Immature natural killer cell (primary cell): ENCODE measurements at places on chromosomes 5 and 9. TPM values are rescaled to one million over a fixed set of nuclear protein-coding genes. Genes with fewer than 3 reads are reported as not detected.

- H3K36me3 ChIP-seq, result peaks cover 2% of the 10 kb centered on the region
- DNase-seq, result no peak
- peak overlapping the region; percentile 93 for H3K27ac ChIP-seq
- H3K4me3 ChIP-seq, result peak overlapping the region; percentile 27
- H3K27me3 ChIP-seq, result peaks cover 9% of the 10 kb centered on the region
Measured at GRCh38 chr5:32277798-32278197, 34.9 kb downstream of the MTMR12 start.

GRCh38 chr5:64323591-64323990 is 157.9 kb downstream of the RNF180 start:
- H3K27ac ChIP-seq, result no peak overlapping the region
- no peaks in the 10 kb centered on the region for H3K27me3 ChIP-seq
- no peaks in the 10 kb centered on the region for H3K36me3 ChIP-seq
- DNase-seq, result no peak
- H3K4me3 ChIP-seq, result no peak overlapping the region
- no peaks in the 10 kb centered on the region for H3K4me1 ChIP-seq

DNA sequence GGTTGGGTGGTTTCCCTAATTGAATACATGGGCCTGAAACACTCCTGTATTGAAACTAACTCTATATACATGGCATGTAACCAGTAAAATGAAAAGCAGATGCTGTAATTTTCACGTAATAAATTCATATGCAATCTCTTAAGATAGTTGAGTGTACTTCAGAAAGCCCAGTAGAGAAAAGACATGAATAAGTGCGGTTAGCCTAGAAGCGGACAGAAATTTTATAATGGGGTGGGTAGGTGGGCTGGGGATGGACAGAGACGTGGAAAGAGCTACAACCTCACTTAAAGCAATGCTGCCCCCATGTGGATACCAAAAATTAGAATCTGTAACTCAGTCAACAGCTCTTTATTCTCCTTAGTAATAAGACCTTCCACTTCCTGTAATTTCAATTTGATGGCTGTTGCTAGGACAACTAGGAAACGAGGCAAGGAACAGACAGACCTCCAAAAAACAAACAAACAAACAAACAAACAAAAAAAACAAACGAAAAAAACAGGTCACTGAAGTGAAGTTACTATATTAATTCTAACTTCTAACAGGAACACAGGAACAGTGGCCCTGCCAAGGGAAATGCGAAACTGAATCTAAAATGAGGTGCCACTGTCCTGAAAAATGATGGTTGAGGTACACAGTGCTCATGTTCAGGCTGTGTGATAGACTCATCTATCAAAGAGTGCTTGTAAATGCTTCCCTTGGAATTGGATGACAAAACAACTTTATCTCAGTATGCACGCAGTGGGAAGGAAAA is 103.4 kb upstream of the GNA14 start:
- no peaks in the 10 kb centered on the region for H3K27me3 ChIP-seq
- no peak for DNase-seq
- no peaks in the 10 kb centered on the region for H3K4me1 ChIP-seq

GRCh38 chr9:87710443-87710842 is 15.5 kb upstream of the CTSL start:
- H3K4me3 ChIP-seq, result no peak overlapping the region
- no peaks in the 10 kb centered on the region for H3K36me3 ChIP-seq
- H3K4me1 ChIP-seq, result no peaks in the 10 kb centered on the region
- H3K27ac ChIP-seq, result no peak overlapping the region

DNA sequence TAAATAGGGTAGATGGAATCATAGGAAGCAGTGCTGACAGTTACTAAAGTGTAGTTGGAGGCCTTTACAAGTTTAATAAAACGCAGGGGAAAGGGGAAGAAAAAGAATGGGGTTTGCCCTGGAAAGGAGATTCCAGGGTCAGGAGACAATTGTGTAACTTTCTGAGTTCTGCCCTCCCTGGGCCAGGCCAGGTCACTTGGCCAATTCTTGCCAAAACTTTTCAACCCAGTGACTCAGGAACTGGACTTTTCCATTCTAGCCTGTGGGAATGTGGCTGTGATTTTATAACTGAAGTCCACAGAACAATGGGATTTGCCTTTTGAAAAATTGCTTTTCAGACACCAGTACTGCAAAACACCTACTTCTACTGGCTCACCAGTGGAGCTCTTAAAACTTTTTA is 289.8 kb upstream of the ANKRD55 start:
- no peaks in the 10 kb centered on the region for H3K4me1 ChIP-seq
- no peak overlapping the region for H3K27ac ChIP-seq
- no peaks in the 10 kb centered on the region for H3K36me3 ChIP-seq
- no peak overlapping the region for H3K4me3 ChIP-seq
- H3K27me3 ChIP-seq, result peaks cover under 1% of the 10 kb centered on the region
- DNase-seq, result no peak

DNA sequence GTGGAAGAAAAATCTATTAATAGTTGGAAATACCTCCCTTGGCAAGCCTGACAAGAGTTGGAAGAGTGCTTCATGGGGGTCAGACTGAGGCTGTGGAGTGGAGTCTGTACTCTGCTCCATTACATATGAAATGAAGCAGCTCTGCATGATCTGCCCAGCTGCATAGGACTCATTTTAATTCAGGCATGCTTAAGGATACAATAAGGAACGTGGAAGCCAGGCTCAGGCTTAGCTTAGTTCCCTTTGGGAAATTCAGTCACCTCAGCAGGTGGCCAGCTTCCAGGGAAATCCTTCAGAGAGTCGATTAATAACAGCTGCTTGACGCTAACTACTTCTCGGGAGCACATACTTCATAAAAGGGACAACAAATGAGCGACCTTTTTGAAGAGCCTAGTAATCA is 1672.9 kb upstream of the WWC1 start:
- no peaks in the 10 kb centered on the region for H3K4me1 ChIP-seq
- H3K4me3 ChIP-seq, result no peak overlapping the region
- no peaks in the 10 kb centered on the region for H3K27me3 ChIP-seq
- no peak overlapping the region for H3K27ac ChIP-seq

DNA sequence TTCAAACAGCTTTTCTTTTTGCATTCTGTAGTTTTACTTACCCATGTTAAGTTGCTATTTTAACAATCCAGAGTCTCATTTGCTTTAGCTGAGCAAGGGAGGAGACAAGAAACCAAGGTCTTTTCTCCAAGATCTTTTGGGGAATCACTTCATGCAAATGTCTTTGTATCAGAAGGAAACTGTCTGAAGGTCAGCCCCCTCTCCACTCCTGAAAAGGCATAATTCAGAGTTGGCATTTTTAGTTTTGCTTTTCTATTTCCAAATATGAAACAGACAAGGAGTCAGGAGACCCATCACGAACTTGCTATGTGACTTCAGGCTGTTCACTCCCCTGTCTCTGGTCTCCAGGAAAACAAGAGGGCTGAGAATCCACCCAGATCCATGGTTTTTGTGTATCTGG is 12.3 kb upstream of the TNFSF15 start:
- H3K27ac ChIP-seq, result no peak overlapping the region
- H3K36me3 ChIP-seq, result no peaks in the 10 kb centered on the region
- no peak for DNase-seq
- peaks cover 2% of the 10 kb centered on the region for H3K27me3 ChIP-seq

- H3K4me3 ChIP-seq, result no peak overlapping the region
- no peak overlapping the region for H3K27ac ChIP-seq
- H3K4me1 ChIP-seq, result peaks cover 23% of the 10 kb centered on the region
- peaks cover 15% of the 10 kb centered on the region for H3K27me3 ChIP-seq
- H3K36me3 ChIP-seq, result no peaks in the 10 kb centered on the region
Measured at GRCh38 chr5:157566902-157567489, 8.6 kb downstream of the ADAM19 start.

GRCh38 chr5:50343715-50344114 is 97.4 kb downstream of the EMB start:
- H3K36me3 ChIP-seq, result no peaks in the 10 kb centered on the region
- H3K27ac ChIP-seq, result no peak overlapping the region
- H3K4me3 ChIP-seq, result no peak overlapping the region
- DNase-seq, result no peak
- no peaks in the 10 kb centered on the region for H3K27me3 ChIP-seq

DNA sequence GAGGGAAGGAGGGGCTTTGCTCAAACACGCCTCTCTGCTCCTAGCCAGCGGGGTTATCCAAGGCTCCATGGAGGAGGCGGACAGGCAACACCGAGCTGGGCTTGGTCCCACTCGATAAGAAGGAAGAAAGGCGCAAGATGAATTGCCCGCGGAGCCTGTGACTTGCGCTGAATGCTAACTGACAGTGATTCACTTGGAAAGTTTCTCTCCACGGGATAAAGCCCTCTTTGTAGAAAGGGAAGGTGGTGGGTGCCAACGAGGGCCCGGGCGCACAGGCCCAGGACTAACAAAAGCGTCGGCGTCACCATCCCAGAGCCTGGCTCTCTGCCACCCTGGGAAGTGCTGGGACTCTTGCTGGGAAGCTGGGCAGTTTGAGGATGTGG is 76.0 kb downstream of the VAV2 start:
- no peak overlapping the region for H3K4me3 ChIP-seq
- H3K36me3 ChIP-seq, result no peaks in the 10 kb centered on the region
- H3K27me3 ChIP-seq, result peaks cover 5% of the 10 kb centered on the region
- no peaks in the 10 kb centered on the region for H3K4me1 ChIP-seq
- H3K27ac ChIP-seq, result no peak overlapping the region

GRCh38 chr5:60248901-60249300 is 355.4 kb upstream of the PDE4D start:
- H3K36me3 ChIP-seq, result no peaks in the 10 kb centered on the region
- no peak overlapping the region for H3K4me3 ChIP-seq
- DNase-seq, result no peak

DNA sequence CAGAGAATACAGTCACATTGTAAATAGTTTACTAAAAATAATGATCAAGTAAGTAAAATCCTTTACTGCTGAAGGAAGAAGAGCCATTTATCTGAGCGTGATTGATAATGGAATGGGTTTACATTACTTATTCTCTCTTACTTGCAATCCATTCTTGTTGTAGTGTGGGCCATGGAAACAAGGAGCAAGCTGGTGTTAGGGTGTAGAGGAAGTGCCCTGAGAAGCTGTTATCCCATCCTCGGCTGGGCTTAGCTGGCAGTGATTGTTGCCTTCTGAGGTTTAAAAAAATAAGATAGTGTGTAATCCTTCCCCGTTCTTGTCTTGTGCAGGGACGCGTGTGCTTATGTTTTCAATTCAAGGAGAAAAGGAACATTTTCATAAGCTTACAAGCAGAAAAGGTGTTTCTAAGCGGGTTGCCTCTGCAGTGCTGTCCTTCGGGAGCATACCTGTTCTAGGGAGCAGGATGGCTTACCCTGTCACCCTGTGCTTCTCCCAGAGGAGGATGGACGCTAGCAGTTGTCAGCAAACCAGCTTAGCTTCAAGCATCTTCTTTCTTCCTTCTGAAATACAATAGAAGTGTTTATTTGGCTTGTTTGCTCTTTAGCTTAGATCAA is 188.3 kb downstream of the ARHGEF28 start:
- H3K4me1 ChIP-seq, result no peaks in the 10 kb centered on the region
- no peak overlapping the region for H3K4me3 ChIP-seq
- peaks cover 8% of the 10 kb centered on the region for H3K27me3 ChIP-seq
- H3K27ac ChIP-seq, result no peak overlapping the region

- H3K4me1 ChIP-seq, result no peaks in the 10 kb centered on the region
- DNase-seq, result no peak
- H3K4me3 ChIP-seq, result no peak overlapping the region
- no peak overlapping the region for H3K27ac ChIP-seq
- peaks cover 2% of the 10 kb centered on the region for H3K27me3 ChIP-seq
Measured at GRCh38 chr9:127676638-127677037, 30.1 kb upstream of the CFAP157 start.

DNA sequence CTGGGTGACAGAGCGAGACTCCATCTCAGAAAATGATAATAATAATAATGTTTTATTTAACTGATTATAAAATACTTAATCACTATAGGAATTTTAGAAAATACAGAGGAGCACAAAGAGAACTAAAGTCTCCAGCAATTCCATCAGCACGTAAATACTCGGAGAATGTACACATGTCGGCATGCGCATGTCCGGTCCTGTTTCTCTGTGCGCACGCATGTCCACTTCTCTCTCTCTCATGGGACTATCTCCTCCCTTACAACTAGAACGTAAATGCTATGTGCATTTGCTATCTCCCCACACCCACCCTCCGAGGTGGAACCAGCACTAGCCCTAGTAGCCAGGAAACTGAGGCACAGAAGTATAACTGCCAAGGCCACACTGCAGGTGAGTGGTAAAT is 19.0 kb downstream of the CCNJL start:
- H3K4me1 ChIP-seq, result peaks cover 89% of the 10 kb centered on the region
- no peaks in the 10 kb centered on the region for H3K36me3 ChIP-seq
- H3K4me3 ChIP-seq, result peak overlapping the region; percentile 78
- peaks cover 6% of the 10 kb centered on the region for H3K27me3 ChIP-seq
- peak overlapping the region; percentile 95 for H3K27ac ChIP-seq

- H3K27ac ChIP-seq, result no peak overlapping the region
- no peak for DNase-seq
- H3K36me3 ChIP-seq, result no peaks in the 10 kb centered on the region
- H3K4me3 ChIP-seq, result no peak overlapping the region
- H3K4me1 ChIP-seq, result no peaks in the 10 kb centered on the region
Measured at GRCh38 chr5:79229357-79230174, 6.4 kb upstream of the JMY start.

DNA sequence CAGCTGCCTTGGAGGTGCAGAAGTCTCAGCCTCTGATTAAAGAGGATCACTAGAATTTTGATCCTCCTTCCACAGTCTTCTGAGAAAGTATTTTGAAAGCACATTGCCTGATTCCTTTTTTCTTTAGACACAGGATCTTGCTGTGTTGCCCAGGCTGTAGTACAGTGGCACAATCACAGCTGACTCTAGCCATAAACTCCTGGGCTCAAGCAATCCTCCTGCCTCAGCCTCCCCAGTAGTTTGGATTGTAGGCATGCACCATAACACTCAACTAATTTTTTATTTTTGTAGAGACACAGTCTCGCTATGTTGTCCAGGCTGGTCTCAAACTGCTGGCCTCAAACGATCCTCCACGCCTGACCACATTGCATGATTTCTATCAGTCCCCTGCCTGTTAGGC is 74.5 kb downstream of the FAM78A start:
- H3K4me3 ChIP-seq, result no peak overlapping the region
- no peaks in the 10 kb centered on the region for H3K27me3 ChIP-seq
- peaks cover 49% of the 10 kb centered on the region for H3K36me3 ChIP-seq
- H3K27ac ChIP-seq, result peak overlapping the region; percentile 71
- H3K4me1 ChIP-seq, result peaks cover 10% of the 10 kb centered on the region

- DNase-seq, result no peak
- H3K27me3 ChIP-seq, result no peaks in the 10 kb centered on the region
- H3K27ac ChIP-seq, result no peak overlapping the region
- no peak overlapping the region for H3K4me3 ChIP-seq
Measured at GRCh38 chr5:92659246-92659645, 921.8 kb downstream of the NR2F1-AS1 start.

The DNAH5 gene
- polyA plus RNA-seq, result not detected

The SHB gene
- 0.70 TPM for polyA plus RNA-seq

The PTGER4 gene
- polyA plus RNA-seq, result 111 TPM

The CXCL14 gene
- not detected for polyA plus RNA-seq

The SFXN1 gene
- polyA plus RNA-seq, result 24.9 TPM

The NR5A1 gene
- polyA plus RNA-seq, result not detected

The CCNO gene
- polyA plus RNA-seq, result not detected

The GIN1 gene
- polyA plus RNA-seq, result 7.8 TPM

The EMB gene
- polyA plus RNA-seq, result 166 TPM

The HK3 gene
- polyA plus RNA-seq, result 2.4 TPM

The NUTM2F gene
- not detected for polyA plus RNA-seq

The CXXC5 gene
- 410 TPM for polyA plus RNA-seq

The SLC34A3 gene
- not detected for polyA plus RNA-seq
